Activated CD4-positive, CD25-positive, alpha-beta regulatory T cell (primary cell): ENCODE measurements at places on chromosomes 6 and 20.

GRCh38 chr6:122785891-122786290, 3.2 kb upstream of the SMPDL3A start:
- no peak for DNase-seq

DNA sequence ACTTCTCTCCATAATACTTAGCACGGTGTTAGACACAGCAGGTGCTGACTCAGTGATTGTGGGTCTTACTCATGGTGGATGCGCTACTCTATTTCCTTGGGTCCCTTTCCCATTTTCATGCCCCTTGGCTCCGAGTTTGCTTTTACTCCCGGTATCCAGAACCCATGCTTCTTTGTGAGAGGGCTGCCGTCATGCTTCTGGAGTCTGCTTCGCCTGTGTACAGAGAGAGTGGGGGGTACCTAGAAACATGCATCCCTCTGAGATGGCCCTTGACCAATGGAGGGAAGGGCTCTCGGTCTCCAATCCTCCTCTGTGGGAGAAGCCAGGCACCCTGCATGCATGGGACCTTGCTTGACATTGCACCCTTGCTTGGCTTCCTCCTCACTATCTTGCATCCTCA, 160.4 kb downstream of the NRN1 start:
- DNase-seq, result no peak

- no peak for DNase-seq
Measured at GRCh38 chr6:153044295-153044694, 41.8 kb upstream of the MTRF1L start.

- DNase-seq, result no peak
Measured at GRCh38 chr20:34824026-34824425, 1.4 kb downstream of the NCOA6 start.

GRCh38 chr6:107235511-107235910, 120.2 kb upstream of the BEND3 start:
- DNase-seq, result no peak

- no peak for DNase-seq
Measured at GRCh38 chr20:31652917-31653396, 15.2 kb downstream of the COX4I2 start.

- DNase-seq, result no peak
Measured at GRCh38 chr6:51578994-51579393, 508.4 kb downstream of the PKHD1 start.

DNA sequence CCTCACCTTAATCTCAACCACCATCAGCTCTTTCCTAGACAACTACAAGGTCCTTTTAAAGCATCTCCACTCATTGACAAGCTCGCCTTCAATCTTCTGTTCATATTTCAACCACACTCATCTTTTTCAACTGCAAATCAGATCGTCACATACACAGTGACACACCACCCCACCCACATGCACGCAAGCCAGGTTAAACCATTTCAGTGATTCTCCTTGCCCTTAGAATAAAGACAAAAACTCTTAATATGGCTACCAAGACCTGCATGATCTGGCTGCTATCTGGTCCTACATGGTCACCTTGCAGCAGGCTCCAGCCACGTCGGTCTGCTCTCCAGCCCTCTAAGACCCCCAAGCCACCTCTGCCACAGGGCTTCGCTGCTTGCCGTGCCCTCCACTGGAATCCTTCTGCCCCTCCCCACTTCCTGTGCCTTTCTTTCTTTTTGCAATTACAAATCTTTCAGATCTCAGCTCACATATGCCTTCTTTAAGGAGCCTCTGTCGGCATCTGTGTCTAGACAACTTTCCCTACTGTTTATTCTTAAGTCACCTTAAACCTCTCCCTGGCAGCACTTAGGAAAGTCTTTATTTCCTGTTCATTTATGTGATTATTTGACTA, 507.3 kb upstream of the ARID1B start:
- no peak for DNase-seq

GRCh38 chr6:86619428-86619827, 317.9 kb upstream of the HTR1E start:
- DNase-seq, result no peak

DNA sequence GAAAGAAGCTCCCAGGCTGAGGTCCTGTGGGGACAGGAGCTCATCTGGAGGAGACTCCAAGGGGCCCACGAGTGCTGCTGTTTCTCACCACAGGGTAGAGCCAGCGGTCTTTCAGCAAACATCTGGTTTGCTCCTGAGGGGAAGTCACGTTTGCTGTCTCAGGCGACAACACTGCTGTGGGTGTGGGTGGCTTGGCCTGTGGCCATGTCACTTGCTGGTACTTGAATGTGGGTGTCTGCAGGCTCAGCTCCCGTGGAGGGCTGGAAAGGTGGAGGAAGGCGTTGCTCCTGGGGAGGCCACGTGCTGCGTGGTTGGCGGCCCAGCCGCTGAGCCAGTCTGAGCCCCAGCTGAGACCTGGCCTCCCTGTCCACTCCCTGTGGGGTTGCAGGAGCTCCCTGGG, 52.8 kb upstream of the MPC1 start:
- DNase-seq, result no peak

DNA sequence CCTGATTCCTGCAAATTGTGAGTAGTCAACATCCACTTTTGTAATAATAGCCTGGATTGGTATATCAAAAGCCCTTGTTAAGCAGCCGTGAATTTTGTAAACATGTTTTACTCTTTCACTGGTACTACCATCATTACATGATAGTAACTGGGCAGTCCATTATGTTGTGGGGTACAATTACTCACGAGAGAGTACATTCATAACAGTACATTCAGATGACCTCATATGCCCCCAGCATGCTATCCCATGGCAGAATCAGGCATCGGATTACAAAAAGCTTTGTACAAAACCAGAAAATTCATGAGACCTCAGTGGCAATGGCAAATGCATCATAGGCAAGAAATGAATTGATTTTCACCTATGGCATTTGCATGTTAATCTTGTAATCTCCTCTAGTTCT, 166.2 kb downstream of the EPM2A start:
- DNase-seq, result no peak

DNA sequence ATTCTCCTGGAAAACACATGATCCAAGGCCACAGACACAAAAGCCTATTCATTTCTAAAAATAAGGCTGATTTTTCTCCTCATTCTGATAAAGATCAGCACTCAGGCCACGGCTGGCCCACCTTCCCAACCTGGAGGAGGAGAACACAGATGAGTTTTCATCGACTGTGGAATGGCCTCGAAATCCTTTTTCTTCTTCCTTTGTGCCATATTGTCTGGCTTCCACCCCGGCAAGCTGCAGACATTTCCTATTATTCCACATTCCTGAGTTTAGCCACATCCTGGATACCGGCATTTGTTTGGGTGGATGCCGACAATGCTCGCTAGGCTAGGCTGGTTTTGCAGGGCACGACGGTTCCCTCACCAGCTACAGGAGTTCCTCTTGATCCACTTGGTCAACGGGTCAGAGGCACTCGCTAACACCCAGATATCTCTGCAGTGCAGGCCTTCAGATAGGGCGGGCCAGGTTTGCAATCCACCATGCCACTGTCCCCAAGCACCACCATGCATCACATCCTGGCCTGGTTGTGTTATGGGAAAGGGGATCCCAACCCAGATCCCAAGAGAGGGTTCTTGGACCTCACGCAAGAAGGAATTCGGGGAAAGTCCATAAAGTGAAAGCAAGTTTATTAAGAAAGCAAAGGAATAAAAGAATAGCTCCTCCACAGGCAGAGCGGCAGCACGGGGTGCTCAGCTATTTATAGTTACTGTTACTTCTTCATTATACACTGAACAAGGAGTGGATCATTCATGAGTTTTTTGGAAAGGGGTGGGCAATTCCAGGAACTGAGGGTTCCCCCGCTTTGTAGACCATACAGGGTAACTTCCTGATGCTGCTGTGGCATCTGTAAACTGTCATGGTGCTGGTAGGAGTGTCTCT, 4.2 kb upstream of the CTSZ start:
- no peak for DNase-seq

GRCh38 chr20:6530254-6530653, 237.2 kb upstream of the BMP2 start:
- no peak for DNase-seq

GRCh38 chr6:110432285-110432900, 17.0 kb upstream of the DDO start:
- no peak for DNase-seq

DNA sequence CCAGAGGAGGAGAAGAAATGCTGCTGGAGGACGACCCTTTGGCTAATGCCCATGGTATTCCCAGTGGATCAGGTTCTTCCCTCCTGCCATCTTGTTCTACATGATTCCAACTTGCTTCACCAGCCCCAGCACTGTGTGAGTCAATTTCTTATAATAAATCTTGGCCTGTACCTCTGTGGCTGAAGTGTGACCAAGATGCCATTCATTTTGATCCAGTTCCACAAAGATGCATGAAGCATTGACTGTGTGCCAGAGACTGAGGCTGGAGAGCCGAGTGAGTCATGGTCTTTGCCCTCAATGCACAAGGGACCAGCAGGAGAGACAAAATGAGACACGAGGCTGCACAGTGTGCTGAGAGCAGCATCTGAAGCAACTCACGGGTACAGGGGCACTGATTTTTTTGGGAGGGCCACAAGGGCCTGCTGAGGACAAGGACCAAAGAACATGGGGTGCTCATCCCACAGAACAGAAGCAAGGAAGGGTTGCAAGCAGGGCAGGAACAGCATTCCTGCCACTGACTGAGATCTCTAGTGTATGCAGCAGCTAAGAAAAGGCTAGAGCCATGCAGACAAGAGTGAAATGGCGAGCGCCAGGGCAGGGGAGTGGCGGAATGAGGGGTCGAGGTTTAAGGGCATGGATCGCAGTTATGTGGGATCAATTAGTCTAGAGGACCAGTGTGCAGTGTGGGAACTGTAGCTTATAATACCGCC, 207.0 kb downstream of the THBS2 start:
- no peak for DNase-seq

- no peak for DNase-seq
Measured at GRCh38 chr6:139648430-139649000, 274.1 kb upstream of the CITED2 start.

DNA sequence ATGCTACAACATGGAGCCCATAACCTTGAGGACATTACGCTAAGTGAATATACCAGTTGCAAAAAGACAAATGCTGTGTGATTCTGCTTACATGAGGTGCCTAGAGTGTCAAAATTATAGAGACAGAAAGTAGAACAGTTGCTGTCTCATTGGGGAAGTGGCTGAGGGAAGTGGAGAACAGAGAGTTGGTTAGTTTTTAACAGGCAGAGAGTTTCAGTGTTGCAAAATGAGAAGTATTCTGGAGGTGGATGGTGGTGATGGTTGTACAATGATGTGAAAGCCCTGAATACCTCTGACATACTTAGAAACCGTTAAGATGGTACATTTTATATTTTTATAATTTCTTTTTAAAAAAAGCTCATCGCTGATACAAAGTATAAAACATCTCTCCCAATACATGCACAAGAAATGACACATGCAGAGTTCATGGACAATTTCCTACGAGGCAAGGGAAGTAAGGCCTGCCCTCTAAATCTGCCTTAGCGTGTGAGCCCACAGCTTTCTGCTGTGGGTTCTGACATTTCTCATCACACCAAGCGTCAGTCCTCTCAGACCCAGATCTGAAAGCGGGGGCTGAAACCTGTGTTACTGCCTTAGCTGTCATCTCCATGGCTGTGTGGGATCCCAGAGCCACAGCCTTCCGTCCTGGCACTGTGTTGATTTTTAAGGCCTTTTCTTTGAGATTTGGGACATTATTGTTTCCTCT, 126.0 kb downstream of the RNASET2 start:
- DNase-seq, result no peak

DNA sequence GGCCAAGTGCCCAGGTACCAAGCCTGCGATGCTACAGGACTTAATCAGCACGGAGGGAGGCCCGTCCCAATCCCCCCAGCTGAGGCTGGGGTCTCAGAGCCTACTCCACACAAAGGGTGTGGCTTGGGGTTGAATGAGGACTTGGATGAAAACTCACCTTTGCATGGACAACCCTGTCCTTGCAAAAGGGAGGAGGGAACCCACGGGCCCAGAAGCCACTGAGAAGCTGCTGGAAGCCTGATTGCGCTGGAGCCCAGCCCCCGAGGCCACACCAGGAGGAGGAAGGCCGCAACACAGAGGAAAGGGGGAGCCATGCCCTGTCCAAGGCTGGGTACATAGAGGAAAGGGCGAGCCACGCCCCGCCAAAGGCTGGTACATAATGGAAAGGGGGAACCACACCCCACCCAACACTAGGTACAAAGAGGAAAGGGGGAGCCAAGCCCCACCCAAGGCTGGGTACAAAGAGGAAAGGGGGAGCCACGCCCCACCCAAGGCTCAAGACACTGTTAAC, 158.8 kb downstream of the DLL1 start:
- no peak for DNase-seq
